Right ventricle myocardium superior (tissue), 1 donor: ENCODE measurements at places on chromosomes 1 and 21. TPM values are rescaled to one million over a fixed set of nuclear protein-coding genes. Genes with fewer than 3 reads are reported as not detected.

The SPRR1B gene
- not detected for total RNA-seq

DNA sequence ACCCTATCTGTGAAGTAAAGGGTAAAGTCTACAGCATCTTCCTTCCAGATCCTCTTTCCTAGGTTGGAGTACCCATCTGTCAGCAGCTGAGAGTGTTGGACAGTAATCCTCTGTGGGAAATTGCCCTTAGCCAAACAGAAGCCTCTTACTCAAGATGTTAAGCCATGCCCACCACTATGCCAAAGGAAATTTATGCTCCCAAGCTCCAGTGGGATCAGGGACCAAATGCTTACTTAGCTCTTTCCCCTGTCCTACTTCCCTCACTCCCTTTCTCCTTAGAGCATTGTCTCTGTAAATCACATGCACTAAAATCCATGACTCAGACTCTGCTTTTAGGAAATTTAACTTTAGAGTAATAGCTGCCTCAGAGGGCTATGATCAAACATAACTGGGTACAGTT, 254.0 kb downstream of the BRINP2 start:
- DNase-seq: no peak

The TNFAIP8L2 gene
- total RNA-seq: 1.5 TPM

The PYHIN1 gene
- 0.22 TPM for total RNA-seq

The SPATA46 gene
- not detected for total RNA-seq

The ZNF672 gene
- 41.7 TPM for total RNA-seq
